Endothelial cell of umbilical vein (primary cell): ENCODE measurements at places on chromosomes 16 and 17. TPM values are rescaled to one million over a fixed set of nuclear protein-coding genes. Genes with fewer than 3 reads are reported as not detected.

- no peak for DNase-seq
Observed at GRCh38 chr16:26316683-26317464, 625.1 kb downstream of the HS3ST4 start.

DNA sequence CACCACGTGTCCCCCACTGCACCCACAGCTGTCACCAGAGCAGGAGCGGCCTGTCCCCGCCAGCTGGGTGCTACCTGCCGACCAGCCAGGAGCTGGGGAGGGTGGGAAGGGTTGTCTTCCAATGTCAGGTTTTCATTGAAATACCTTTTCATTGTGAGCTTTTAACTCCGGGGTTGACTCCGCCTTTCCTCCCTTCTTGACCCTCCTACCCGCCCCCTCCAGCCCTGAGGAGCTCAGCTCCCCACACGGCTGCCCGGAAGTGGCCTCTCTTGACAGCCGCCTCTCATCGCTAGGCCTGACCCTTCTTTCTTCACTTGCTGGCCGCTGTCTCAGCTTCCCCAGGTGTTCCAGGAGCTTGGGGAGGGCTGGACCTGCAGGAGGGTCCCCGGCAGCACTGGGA is 21.2 kb upstream of the GNG13 start:
- no peak for DNase-seq

GRCh38 chr17:50272246-50272645 is 2.0 kb upstream of the TMEM92 start:
- DNase-seq, result no peak

- no peak for DNase-seq
Observed at GRCh38 chr16:9597967-9598730, 506.7 kb downstream of the HAPSTR1 start.

DNA sequence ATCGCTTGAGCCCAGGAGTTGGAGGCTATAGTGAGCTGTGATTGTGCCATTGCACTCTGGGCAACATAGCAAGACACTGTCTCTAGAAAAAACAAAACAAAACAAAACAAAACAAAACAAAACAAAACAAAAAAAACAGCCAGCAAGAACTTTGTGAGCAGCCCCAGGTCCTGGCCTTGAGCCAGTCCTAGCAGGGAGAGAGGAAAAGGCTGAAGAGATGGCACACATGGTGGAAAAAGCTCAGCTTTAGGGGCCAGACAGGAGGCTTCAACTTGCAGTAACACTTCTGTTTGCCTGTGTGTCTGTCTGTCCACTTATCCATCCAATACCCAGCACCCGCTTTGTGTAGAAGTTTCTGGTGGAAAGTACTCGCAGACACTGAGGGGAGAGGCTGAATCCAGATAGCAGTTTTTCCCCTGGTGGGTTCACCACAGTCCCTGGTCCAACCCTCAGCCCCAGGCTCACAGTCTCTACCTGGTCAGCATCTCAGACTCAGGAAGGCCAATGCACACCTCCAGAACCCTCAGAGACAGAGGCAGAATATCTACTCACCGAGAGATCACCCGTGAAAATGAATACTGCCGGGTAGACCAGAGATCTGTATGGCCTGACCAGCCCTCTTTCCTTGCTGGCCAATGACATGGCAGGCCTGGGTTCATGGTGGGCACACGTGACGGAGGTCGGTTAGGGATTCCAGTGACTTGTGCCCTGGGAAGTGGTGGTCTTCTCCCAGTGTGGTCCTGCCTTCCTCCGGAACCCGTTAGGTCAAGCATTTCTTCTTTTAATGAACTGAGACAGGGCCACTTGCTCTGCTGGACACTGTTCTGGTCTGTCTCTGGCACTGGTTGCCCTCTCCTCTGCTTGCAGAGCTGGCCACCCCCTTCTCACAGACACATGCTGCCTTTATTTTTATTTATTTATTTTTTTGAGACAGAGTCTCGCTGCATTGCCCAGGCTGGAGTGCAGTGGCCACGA is 79.5 kb upstream of the DNAJA2 start:
- DNase-seq, result no peak

DNA sequence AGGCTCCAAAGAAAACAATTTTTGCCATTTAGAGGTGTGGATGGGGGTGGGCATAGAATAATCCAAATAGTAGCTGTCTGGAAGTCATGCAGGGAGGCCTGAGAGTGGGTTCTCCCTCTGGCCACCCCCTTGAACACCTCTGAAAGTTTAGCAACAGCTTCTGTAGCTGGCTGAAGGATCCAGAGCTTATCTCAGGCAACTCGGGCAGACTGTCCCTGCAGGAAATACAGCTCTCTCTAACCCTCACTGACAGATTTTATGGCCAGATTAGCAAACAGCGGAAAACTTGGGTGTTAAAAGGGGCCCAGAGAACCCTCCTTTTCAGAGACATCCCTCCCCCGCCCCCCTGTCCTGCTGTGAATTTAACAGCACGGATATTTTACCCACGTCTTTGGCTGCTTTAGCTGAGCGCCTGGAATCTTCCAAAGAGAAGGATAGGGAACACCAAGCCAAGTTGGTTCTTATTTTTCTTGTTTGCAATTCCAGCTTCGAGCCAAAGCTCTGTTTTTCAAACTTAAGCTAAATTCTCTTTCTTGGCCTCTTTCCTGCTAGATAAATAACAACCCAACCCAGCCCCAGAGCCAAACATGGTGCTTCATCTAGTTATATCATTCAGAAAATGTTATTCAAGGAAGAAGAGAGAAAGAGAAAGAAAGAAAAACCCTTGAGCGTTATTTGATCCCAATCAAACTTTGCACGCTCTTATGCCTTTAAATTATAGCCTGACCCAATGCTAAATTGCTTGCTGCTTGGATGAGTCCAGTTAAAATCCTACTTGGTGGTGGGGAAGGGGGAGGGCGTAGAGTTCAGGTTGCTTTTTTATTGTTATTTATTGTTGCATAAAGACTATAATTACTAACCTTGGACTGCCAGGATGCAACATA is 2.3 kb upstream of the HOXB2 start:
- peak; percentile 61 for DNase-seq

GRCh38 chr17:67093348-67093747 is 49.0 kb downstream of the CACNG1 start:
- DNase-seq, result no peak

- peak; percentile 30 for DNase-seq
Observed at GRCh38 chr16:73048292-73049080, 558 bp upstream of the ZFHX3 start.

GRCh38 chr16:67801883-67802282 is 4.5 kb downstream of the RANBP10 start:
- DNase-seq, result no peak

- no peak for DNase-seq
Observed at GRCh38 chr17:66755101-66755943, 79.6 kb upstream of the CACNG5 start.

DNA sequence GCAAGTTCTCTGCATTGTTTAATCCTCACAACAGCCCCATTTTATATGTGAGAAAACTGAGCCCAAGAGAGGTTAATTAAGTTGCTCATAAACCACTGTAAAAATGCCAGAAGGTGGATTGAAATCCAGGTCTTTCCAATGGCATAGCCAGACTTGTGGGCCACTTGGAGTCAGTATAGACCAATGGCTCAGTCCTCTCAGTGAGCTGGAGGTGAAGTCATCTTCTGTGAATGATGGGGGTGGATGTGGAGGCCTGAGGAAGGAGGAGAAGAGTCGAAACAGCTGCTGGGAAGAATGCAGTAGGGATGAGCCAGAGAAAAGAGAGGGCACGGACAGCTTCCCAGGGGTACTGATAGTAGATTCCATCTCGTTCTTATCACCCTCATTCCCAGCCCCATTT is 213.4 kb downstream of the SOX9 start:
- DNase-seq, result no peak

DNA sequence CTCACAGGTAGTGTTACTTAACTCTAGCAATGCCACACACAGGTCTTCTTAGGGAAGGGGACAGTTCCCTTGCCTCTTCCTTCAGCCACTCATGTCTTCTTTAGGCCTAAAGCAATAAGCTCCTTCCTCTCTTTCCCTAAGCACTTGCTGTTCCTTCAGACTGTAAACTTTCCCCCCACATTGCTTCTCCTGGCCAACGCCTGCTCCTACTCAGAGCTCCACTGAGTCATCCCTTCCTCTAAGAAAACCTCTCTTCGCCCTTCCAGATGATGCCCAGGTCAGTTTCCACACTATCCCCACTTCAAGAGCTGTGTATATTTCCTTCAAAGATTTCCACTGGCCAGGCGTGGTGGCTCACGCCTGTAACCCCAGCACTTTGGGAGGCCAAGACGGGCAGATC is 12.5 kb upstream of the EPOP start:
- DNase-seq, result peak; percentile 45

DNA sequence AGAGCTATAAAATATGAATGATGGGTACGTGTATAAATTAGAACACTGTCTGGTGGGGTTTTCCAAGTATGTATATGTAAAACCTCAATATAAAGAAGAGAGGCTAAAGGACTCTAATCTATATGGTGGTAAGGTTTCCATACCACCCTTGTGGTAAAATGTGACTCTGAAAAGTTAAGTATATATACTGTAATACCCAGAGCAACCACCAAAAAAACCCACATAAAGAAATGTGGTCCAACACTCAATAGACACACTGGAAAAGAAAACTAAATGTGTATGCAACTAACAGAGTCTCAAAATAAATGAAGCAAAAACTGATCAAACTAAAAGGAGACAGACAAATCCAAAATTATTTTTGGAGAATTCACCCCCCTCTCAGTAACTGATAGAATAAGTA is 72.2 kb downstream of the XPO6 start:
- no peak for DNase-seq

GRCh38 chr17:69779378-69780214 is 295.4 kb upstream of the KCNJ16 start:
- DNase-seq, result no peak

DNA sequence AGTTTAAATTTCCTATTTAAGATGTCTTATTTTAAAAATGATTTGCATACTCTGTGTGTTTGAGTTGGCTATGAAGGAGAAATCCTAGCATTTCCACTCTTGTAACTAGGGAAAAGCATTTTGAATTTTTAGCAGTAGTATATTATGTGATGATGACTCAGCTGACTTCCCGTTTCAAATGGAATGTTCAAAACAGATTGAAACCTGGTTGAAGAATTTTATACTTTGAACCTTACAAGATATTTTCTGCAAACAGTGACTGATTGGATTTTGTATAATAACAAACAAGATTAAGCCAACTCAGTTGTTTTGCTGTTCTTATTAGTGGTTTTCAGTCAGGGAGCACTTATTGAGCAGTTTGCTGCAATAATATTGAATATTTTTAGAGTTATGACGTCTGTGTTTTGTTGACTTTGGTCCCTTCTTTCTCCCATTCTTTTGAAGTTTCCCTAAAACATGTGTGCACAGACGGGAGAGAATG is 8.0 kb downstream of the TNRC6A start:
- DNase-seq, result peak; percentile 83

DNA sequence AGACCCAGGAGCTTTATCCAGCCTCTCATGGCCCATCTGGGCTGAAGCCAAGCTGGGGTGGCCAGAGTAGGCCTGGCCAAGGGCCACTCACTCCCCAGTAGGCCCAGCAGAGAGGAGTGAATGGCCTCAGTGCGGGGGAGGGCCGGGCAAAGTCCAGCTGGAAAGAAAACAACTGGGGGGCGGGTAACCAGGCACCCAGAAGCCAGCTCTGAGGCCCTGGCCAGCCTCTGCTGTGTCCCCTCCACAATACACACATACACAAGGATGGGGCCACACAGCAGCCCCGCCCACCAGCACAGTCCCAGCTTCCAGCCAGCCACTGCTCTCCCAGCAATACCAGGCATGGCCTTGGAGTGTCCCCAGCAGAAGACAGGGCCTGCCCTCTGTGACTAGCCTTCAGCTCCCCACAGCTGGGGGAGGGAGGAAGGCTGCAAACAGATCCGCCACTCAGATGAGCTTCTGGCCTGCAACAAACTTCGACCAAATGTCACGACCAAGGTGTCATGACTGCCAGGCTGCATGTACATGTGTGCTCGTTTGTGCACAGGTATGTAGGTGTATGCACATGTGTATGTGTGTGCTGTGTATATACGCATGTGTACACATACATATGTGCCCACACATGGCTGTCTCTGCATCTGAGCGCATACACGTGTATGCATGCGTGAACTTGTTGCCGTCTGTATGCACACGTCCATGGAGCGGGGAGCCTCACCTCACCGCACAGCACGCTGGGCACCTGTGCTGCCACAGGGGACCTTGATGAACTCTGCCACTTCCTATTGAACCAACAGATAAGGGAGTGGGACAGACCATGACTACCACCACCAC is 5.0 kb downstream of the CARHSP1 start:
- DNase-seq, result no peak

DNA sequence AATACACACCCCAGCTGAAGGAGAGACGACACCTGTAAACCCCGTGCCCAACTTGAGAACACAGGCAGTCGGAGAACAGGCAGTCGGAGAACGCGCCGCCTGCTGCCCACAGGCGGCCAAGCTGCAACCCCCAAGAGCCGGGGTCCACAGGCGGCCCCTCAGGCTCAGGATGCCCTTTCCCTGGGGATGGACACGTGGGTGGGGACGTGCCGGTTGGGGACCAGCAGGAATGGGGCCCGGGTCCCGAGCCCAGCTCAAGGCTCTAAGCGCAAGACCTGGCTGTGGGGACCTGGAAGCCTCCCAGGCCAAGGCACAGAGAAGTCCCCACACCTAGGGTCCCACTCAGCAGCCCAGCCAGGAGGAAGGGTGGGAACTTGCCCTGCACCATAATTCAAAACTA is 79.5 kb upstream of the GNG13 start:
- DNase-seq, result no peak

GRCh38 chr17:8332128-8332527 is 7.5 kb upstream of the ODF4 start:
- DNase-seq, result no peak

DNA sequence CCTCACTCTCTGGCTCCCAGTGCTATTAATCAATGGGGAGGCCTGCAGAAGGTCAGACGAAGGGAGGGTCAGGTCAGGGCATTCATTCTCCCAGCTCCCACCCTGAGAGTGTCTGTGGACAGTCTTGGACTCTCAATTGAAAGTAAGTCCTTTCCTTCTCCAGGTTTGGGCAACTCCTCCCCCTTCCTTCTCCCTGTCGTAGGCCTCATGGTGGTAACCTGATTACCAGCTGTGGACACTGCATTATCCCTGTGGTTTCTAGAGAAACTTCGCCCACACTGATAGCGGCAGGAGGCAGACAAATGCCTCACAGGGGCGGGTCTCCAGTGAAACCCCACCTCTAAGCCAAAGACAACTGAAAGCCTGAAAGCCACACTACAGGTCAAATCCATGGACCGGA is 57.7 kb upstream of the SLC25A19 start:
- no peak for DNase-seq

GRCh38 chr16:48197294-48197693 is 41.5 kb upstream of the ABCC12 start:
- no peak for DNase-seq

Gene PEX12
- total RNA-seq, result 2.8 and 3.4 TPM in 2 replicates

Gene TBX6
- 0.42 and 0.60 TPM in 2 replicates for total RNA-seq

Gene ADAM11
- 0.51 and 0.71 TPM in 2 replicates for total RNA-seq

Gene CSF3
- total RNA-seq, result 2.4 and 2.9 TPM in 2 replicates

Gene SMTNL2
- total RNA-seq, result not detected in 2 replicates

Gene ATP2C2
- total RNA-seq, result not detected in 2 replicates

Gene ZNF423
- 3.2 and 8.1 TPM in 2 replicates for total RNA-seq

Gene RNF222
- total RNA-seq, result not detected in 2 replicates
